Activated T-cell treated with anti-CD3 and anti-CD28 coated beads for 48 hours (primary cell): ENCODE measurements at places on chromosomes 2 and 18.

DNA sequence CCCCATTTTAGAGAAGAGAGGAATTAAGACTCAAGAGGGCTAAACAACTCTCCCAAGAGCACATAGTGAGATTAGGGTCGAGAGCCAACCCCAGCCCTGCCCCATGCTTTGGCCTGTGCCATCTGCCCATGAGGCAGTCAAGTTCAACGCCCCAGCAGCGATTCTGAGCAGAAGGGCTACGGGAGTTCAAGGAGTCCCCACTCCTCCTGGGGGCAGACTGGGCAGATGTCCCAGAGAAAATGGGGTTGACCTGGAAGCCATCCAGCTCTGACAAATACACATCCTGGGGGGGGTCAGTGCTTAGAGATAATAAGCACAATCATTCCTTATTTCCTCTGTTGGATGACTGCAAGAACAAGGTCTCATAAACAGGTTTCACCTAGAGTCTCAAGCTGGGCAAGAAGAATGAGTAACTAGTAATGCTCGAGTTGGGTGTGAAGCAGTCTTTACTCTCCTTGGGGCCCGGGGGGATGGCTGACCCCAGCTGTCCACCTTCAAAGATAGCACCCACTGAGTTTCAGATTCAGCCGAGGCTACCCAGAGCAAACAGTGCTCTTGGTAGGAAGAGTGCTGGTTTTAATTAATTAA, 716.4 kb downstream of the RNF144A start:
- no peak for DNase-seq

GRCh38 chr2:189285962-189286645, 106.5 kb upstream of the COL5A2 start:
- no peak for DNase-seq

DNA sequence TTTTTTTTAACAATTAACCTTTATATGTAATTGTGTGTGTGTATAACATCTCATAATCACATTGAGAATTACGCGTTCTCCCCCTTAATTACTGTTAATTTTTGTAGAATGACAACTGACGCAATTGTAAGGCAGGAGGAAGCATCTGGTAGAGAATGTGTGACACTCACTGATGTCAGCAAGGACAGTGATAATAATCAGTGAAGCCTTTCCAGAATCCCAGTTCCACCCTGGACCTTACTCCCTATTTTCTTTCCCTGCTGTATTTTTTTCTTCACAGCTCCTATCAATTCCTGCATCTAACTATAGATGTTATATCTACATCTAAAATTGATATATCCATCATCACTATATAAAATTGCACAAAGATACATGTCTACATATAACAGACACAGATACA, 16.1 kb upstream of the STRN start:
- DNase-seq = no peak

- no peak for DNase-seq
Observed at GRCh38 chr18:48841381-48842258, 109.1 kb downstream of the SMAD7 start.

DNA sequence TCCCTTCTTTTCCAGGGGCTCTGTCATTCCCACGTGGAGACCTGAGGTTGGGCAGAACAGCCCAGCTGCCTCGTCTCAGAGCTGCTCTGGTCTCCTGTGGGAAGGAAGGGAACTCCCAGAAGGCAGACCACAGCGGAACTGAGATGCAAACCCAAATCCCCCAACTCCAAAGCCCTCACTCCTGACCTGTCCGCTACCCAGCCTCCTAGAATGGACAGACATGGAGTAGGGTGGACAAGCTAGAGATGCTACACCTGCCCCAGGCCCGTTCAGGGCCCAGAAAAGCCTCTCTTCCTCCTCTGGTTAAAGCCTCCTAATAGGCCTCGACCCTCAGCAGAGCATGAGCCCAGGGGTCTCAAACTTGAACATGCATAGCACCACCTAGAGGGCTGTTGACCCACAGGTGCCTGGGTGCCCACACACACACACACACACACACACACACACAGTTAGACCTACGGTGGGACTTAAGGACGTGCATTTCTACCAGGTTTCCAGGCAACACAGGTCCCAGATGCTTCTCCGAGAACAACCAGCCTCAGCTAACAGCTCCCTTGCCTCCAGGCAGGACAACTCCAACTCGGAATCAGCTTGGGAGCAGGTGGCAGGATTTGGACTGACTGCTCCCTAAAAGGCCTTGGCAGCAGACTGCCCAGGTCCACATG, 93.5 kb downstream of the TNS1 start:
- DNase-seq = no peak

DNA sequence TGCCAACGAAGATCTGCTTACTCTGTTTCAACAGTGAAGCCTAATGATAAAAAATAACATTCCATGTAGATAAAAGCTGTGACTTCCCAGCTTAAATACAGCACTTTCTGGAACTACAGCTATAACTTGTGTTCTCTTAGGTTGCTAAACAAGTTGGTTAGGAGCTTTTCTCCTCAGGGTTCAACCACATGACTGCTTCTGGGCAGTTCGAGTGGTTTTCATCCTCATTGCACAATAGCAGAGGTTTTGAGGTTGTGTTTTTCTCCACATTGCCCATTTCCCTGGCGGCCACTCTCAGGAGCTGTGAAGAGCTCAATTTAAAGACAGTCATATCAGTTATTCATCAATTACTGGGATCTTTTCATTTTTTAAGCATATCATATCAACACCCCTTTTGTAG, 102.2 kb upstream of the CYP1B1 start:
- DNase-seq = no peak

DNA sequence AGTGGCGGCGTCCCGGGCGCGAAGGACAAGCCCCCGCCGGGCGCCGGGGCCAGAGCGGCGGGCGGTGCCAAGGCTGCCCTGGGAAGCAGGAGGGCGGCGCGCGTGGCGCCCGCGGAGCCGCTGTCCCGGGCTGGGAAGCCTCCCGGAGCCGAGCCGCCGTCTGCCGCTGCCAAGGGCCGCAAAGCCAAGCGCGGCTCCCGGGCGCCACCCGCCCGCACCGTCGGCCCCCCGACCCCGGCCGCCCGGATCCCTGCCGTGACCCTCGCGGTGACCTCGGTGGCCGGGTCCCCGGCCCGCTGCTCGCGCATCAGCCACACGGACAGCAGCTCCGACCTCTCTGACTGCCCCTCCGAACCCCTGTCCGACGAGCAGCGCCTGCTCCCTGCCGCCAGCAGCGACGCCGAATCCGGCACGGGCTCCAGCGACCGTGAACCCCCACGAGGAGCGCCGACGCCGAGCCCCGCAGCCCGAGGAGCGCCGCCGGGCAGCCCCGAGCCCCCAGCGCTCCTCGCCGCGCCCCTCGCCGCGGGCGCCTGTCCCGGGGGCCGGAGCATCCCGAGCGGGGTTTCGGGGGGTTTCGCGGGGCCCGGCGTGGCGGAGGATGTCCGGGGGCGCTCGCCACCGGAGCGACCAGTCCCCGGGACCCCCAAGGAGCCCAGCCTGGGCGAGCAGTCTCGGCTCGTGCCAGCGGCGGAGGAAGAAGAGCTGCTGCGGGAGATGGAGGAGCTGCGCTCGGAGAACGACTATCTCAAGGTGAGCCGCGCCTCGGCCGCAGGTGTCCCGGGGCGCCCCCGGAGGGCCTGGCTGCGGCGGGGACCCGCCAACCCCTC, 820 bp downstream of the MTCL1 start:
- no peak for DNase-seq

DNA sequence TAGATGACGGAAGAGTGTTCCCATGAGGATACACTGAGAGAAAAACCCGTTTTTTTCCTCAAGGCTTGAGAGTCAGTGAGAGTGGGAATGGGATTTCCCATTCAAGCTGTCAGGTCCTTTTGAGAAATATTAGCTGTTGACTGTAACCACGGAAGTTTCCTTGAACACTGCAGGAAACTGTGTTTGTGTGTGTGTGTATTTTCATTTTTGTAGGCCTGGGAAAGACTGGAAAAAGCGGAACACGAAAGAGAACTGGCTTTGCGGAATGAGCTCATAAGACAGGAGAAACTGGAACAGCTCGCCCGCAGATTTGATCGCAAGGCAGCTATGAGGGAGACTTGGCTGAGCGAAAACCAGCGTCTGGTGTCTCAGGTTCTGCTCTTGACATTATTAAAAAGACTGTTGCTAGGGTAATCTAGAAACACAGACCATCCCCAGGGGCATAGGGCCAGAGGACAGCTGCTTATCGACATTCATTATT, 98.8 kb upstream of the EML6 start:
- DNase-seq = no peak

DNA sequence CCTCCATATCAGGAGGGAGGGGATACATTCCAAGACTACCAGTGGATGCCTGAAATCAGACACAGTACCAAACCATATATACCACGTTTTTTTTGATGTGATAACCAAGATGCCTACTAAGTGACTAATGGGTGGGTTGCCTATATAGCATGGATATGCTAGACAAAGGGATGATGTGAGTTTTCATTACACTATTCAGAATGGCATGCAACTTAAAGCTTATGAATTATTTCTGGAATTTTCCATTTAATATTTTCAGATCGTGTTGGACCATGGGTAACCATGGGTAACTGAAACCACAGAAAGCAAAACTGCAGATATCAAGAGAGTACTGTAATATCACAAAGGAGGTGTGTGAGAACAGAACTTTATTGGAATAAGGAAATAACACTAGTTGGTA, 39.6 kb upstream of the CRACDL start:
- DNase-seq = no peak

DNA sequence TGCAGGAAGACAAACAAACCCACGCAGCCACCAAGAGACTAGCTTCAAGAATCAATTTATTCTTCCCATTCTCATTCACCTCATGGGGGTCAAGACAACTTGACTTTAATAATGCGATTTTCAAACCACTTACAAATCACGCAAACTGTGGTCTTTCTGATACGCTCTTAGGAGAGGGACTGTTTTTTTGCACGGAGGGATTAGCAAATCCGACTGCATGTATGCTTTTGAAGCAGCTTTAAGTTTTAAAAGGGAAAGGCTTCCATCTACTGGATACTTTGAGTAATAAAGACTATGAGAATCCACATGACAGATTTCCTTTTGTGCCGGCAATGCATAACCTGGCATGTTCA, 322.9 kb upstream of the KCNJ3 start:
- DNase-seq = no peak

- DNase-seq = no peak
Observed at GRCh38 chr2:44579115-44579836, 217.5 kb downstream of the CAMKMT start.

DNA sequence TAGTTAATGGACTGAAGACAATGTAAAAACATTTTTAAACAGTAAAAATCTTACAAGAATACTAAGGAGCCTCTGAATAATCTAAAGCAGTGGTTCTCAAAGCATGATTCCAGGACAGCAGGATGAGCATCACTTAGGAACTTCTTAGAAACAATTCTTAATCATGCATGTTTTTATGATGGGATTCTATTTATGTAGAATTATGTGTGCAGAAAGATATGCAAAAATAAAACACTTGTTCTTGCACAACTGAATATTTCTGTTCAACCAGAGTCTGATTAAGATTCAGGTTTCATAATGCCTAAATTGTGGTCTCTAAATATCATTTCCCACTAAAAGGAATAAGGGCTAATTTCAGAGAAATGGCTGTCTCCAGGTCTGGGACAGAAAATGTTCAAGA, 69.2 kb upstream of the MTIF2 start:
- DNase-seq = no peak

- DNase-seq = no peak
Observed at GRCh38 chr2:85611217-85611704, 605 bp downstream of the C2orf68 start.

GRCh38 chr2:155033652-155034051, 335.2 kb downstream of the KCNJ3 start:
- no peak for DNase-seq

DNA sequence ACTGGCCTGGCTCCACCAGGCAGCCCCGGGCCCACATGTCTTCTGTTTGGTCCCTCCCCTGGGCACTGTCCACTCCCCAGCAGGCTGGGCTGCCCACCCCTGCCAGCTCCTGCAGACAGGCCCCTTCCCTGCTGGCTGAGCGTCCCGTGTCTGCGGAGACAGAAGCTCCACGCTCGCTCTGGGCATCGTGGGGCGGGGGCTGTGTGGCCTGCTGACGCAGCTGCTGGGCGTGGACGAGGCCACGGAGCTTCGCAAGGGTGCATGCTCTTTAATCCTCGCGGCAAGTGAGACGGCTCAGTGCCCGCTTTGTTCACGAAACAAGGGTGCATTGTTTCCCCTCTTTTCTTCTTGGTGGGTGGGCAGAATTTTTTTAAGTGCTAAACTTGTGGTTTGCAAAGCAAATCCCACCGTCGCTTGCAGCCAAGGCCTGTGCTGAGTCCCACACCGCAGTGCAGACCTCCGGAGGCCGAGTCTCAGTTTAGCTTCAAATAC, 132.8 kb upstream of the CTDP1 start:
- DNase-seq = no peak

DNA sequence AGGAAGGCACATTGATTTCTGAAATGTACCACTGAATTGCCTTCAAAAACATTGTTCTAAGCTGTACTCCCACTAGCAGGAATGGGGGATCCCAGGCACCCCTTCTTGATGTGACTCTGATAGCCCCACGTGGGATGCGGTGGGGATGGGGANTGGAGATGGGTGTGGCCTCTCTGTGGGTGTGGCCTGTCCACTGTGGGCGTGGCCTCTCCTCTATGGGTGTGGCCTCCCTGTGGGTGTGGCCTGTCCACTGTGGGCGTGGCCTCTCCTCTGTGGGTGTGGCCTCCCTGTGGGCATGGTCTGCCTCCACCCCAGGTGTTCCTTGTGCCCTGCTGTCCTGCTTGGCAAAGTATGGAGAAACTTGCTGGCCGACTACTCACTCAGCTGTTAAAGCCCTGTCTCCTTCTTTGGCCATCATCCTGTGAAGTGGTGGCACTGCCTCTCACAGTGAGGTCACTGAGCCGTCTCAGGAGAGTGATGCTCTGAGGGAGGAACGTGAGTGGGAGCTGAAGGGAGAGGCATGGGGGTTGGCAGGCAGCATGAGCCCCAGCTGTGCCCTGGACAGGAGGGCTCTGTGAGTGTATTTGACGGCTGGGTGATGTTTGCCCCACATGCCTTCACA, 6.7 kb upstream of the PARD6G start:
- no peak for DNase-seq

GRCh38 chr2:127576433-127577207, 41.1 kb downstream of the MYO7B start:
- no peak for DNase-seq

DNA sequence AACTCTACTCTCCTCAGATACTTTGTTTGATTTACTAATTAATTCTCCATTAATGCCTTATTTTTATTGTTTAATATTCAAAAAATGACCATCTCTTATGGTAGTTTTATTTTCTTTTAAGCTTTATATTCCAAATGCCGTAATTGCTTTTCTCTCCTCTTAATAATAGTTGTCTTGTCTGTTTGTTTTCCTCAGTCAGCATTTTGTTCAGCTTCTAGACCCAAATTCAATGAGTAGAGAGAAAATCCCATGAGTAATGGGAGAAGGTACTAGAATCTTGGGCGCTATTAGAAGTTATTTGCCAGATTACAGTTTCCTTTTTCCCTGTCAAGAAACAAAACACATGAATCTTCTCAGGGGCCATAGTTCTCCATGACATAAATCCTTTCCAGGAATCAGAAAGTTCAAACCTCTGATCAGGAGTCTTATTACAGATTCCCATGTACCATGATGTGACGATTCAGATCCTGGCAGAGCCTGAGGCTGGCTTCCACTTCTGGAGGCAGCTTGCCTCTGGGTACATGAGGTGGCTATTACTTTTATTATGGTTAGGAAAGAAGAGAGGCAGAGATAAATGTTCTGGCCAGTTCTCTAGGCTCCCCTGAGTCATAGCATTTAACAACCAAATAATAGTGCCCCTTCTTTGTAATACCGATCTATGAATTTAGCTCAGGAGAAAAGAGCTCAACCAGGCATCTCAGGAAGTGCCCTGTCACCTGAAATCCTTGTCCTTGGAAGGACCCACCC, 485.1 kb upstream of the SETBP1 start:
- DNase-seq = no peak

- DNase-seq = no peak
Observed at GRCh38 chr18:34222307-34223163, 2.2 kb downstream of the NOL4 start.
